ENCODE measurements at places on chromosomes 1 and 21. TPM values are rescaled to one million over a fixed set of nuclear protein-coding genes. Genes with fewer than 3 reads are reported as not detected.

DNA sequence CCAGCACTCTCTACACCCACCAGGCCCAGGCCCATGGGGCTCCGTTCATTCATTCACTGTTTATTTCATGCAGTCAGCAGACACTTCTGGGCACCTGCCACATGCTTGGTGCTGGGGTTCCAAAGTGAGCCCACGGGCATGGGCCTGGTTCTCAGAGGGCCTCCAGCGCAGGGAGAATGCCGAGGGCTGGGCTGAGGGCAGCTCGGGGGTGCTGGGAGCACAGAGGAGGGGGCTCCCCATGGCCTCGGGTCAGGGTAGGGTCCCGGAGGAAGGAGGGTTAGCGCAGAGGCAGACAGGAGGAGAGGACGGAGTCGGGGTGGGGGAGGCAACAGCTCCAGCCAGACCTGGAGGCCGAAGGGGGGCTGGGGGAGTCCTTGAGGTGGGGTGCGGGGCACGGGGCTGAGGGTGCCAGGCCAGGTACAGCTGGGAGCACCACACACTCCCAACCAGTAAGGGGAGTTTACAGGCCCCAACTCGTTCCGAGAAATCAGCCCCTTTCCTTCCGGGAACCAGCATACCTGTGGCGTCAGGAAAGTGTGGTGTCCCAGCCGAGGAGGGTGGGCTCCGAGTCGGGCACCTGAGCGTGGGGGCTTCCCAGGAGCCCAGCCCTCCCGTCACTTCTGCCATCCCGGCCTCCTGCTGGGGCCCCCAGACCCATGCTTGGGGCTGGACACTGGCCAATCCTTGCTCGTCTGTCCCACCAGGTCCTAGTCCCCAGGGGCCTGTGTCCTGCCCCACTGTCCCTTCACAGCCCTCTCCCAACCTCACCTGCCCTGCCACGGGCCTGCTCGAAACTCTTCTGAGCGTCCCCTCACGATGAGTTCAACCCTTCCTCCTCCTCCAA lies 10.8 kb downstream of the ARHGEF16 start:
- no peak for DNase-seq

- DNase-seq: no peak
These were observed 12.5 kb downstream of the TMEM81 start for GRCh38 chr1:205071801-205072200.

DNA sequence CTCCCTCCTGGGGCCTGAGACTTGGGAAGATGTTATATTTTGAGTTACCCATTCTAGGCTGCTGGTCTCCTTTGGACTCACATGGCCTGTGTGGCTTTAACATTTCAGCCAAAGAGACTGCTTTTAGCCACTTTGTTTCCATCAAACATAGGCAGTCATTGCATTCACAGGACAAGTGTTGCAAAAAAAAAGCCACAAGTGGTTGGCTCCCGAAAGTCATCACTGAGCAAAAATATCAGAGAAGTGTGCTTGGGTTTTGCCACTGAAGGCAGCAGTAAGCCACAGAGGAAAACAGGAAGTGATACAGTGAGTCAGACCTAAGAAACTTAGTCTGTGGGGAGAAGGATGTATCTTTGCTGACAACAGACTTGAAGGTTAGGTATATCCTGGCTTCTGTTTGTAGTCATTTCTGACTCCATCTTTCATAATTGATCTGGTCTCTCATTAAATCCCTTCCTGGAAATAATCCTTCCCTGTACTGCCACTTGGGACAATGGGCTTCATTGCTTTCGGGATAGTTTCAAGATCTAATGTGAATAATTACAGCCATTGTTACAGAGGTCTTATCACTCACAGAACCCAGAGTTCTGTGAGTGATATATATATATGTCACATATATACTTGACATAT lies 80.9 kb downstream of the COLGALT2 start:
- no peak for DNase-seq

Gene KCNQ4
- 2.1 TPM for polyA plus RNA-seq

Data from right renal pelvis (tissue), 4 donors.